Right lung (tissue), 10 donors: ENCODE measurements at places on chromosomes 1 and 21. TPM values are rescaled to one million over a fixed set of nuclear protein-coding genes. Genes with fewer than 3 reads are reported as not detected.
A peak's percentile ranks its signal among the peaks of the same experiment; 100 is the strongest.

DNA sequence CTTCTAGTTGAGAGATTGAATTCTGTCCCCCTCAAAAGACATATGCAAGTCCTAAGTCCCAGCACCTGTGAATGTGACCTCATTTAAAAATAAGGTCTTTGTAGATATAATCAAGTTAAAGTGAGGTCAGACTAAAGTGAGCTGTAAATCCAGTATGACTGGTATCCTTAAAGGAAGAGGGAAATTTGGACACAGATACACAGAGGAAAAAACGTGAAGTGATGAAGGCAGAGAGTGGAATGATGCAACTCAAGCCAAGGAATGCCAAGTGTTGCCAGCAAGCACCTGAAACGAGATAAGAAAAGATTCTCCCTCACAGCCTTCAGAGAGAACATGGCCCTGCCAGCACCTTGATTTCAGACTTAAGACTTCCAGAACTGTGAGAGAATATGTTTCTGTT, 444.7 kb upstream of the VAMP3 start:
- no peak for DNase-seq

Gene BMP8A
- polyA plus RNA-seq = 0.75 TPM

DNA sequence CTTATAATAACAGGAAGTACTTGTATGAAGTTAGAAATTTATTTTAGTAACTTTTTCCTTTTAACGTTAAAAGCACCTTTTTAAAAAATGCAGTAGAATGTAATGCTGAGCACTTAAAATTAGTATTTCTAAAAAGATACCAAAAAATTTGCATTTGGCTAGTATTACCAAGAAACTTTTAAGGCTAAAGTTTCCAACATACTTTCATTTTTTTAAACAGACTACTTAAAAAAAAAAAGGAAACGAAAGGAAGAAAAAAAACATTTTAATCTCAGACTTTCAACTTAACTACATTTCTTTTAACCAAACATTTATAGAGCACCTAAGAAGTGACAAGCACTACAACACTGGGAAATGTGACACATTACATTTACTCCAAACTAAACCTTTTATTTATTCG, 2.8 kb downstream of the ARID4B start:
- no peak for DNase-seq

GRCh38 chr1:154352581-154353459, 27.5 kb downstream of the ATP8B2 start:
- DNase-seq = no peak

- DNase-seq = no peak
These were observed 116.3 kb upstream of the SLC25A33 start for GRCh38 chr1:9422911-9423505.

DNA sequence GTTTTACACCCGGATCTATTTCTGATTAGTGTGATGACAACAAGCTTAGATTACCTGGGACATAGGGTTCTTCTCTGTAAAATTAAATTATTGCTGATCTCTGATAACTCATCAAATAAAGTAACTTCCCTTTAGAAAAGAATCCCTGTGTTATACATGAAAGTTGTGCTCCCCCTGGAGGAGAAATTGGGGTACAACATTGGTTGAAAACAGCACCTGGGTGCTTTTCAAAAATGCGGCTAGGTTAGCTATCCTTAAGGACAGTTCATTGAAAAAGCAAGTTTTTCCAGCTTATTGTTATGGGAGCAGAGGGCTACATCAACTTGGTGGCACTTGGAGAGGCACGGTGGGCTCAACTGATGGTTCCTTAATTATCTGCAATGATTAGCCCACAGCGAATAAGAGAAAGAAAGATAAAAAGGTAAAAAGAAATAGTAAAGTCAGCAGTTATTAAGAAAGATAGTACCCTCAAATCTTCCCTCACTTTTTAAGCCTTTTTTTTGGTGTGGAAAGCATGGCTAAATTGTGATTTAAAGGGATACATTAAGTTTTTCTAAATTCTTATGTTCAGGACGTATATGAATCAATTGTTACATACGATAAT, 97.8 kb downstream of the FMN2 start:
- DNase-seq = peak; percentile 16

- no peak for DNase-seq
These were observed 355.0 kb upstream of the ESRRG start for GRCh38 chr1:217078078-217078690.

- no peak for DNase-seq
These were observed 21.9 kb downstream of the UBASH3A start for GRCh38 chr21:42425591-42425990.

Gene RGS4
- polyA plus RNA-seq = 1.9 TPM

DNA sequence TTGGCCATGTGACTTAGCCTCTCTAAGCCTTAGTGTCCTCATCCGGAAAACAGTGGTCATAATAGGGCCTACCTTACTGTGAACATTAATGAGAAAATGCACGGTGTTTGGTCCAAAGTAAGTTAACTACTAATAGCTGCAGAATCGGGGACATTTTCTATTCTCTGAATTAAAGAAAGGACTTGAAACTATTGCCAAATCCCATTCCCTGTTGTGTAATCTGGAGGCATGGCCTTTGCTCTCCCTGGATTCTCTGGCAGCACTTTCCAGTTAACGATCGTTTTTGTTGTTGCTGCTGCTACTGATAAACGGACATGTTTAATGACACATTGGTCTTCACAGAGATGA, 30.5 kb downstream of the FMO4 start:
- DNase-seq = peak; percentile 28

Gene GPR52
- polyA plus RNA-seq = 0.14 TPM

Gene VSIG8
- polyA plus RNA-seq = 0.08 TPM

GRCh38 chr1:224809613-224810012, 119.9 kb upstream of the DNAH14 start:
- DNase-seq = no peak

GRCh38 chr1:170586321-170587252, 54.6 kb downstream of the GORAB start:
- DNase-seq = no peak

DNA sequence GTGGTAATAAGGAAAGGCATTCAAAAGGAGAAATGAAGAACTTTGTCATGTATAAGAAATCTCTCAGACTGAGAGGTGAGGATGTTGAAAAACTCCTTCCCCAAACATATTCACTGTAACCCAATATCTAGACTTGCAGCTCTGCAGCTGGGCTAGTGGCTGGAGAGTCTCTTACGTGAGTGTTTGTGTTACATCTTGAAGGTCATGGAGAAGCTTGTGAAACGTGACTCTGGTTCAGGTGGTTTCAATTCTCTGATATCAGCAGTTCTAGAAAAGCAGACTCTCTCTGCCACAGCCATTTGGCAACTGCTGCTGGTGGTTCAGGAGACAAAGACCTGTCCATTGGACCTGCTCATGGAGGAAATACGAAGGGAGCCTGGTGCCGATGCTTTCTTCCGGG, 55.0 kb upstream of the EPHA8 start:
- no peak for DNase-seq

Gene NIBAN1
- polyA plus RNA-seq = 14.9 TPM

- no peak for DNase-seq
These were observed 302.1 kb upstream of the SPAG17 start for GRCh38 chr1:118487091-118487490.

DNA sequence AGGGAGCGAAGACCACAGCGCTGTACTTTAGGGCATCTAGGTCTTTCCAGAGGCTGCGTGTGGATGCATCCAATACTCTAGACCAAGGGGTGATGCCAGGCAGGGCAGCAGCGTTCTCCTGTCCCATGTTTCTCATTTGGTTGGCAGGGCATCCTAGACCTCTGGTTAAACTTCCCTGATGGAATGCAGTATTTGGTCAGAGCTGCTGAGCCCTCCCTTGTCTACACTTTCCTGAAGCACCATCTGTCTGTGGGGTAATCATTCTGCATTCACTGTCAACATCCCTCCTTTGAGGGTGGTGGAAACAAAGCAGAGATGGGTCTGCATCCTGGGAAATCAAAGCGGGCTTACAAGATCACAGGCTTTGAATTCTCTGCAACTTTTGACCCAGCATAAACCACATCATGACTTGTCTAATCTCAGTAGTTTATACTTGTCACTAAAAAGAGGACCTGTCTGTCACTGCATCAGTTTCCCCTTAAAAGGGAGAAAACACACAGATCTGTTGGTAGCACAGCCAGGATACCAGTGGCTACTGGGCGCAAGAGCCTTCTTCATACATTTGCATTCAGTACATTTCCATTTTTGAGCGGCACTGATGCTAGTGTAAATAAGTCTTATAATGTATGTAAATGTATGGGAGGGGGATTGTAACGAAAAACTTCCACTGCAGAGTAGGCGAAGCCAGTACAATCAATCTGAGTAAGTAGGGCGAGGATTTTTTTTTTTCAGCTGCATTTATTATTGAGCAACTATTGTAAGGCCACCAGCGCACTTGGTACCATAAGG, 106.3 kb downstream of the GALNT2 start:
- DNase-seq = no peak

Gene HSD3B2
- 0.21 TPM for polyA plus RNA-seq

GRCh38 chr1:68231627-68232288, 565 bp downstream of the WLS start:
- DNase-seq = peak; percentile 78

- no peak for DNase-seq
These were observed 207.1 kb downstream of the ROR1 start for GRCh38 chr1:63980740-63981407.

- no peak for DNase-seq
These were observed 385.6 kb upstream of the PKN2 start for GRCh38 chr1:88298506-88298905.

GRCh38 chr1:160227034-160227433, 21.9 kb downstream of the PEA15 start:
- DNase-seq = no peak

- no peak for DNase-seq
These were observed 46.3 kb upstream of the VAV3 start for GRCh38 chr1:108011295-108011694.

DNA sequence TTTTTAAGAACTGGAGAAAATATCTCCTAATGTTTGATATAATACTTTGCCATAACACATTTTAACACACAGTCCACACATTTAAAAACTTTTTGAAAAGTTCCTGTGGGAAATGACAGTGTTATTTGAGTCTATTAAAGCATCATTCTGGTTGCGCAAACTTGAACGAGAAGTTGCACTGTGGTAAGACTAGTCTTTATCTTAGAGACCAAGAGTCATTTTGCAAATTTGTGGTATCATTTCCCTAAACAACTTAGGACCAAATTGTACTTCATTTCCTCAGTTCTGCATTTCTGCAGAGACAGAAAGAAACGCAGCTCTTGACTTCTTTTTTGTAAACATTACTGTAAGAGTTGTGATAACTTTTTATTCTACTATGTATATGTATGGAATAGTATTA, at the start of gene RGS18:
Gene RGS18, plus strand, starts transcription at position 282 of the 400 bp plus-strand sequence. CDS start 176 bp downstream, outside the sequence.
- no peak for DNase-seq

Gene AK4
- polyA plus RNA-seq = 1.9 TPM

- no peak for DNase-seq
These were observed 21.9 kb upstream of the PKN2 start for GRCh38 chr1:88661951-88662699.

GRCh38 chr21:42234464-42235241, 15.7 kb downstream of the ABCG1 start:
- DNase-seq = no peak

GRCh38 chr1:11982010-11982392, 1.8 kb downstream of the MFN2 start:
- no peak for DNase-seq

GRCh38 chr1:29639156-29639736, 402.9 kb downstream of the PTPRU start:
- DNase-seq = no peak

DNA sequence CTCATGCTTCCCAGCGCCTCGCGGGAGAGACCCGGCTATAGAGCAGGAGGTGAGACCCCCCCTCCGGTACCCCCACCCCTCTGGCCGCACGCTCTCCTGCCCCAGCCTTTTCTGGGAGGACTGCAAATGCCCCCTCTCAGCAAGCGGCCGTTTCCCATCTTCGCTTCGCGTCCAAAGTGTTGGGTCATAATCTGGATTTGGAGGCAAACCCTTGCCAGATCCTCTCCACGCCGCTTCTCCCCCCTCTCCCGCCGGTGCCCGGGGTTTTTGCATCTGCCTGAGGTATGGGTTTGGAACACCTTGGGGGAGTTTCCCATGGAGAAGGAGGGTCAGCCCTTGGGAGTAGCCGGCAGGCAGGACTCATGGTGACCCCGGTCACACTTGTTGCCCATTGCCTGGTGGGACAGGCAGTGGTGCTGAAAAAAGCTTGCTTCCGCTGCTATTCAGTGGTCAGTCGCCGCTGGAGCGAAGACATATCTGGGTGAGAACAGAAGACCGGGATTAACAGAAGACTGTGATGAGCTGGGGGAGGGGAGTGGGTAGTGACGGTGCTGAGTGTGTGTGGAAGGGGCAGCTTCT, 935 bp downstream of the KCNK2 start:
- no peak for DNase-seq

Gene KIF2C
- 26.1 TPM for polyA plus RNA-seq

DNA sequence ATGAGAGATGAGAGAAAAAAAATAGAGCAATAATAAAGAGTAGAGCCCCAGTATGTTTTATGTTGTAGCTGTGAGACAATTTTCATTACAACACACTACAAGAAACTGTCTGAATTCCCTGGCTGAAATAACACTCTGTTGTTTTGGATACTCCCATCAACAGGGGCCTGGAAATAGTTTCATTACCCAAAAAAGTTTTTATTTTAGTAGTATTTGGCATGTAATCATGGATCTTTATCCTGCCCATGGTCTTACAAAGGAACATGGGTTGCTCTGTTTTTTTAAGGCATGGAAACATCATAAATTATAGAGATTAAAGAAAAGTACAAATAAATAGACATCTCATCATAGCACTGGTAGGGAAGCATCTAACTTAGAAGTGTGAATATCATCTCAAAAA, 56.3 kb downstream of the GNG12 start:
- no peak for DNase-seq

- DNase-seq = no peak
These were observed 38.5 kb upstream of the AK4 start for GRCh38 chr1:65109487-65109886.

Gene TMEM82
- polyA plus RNA-seq = not detected

DNA sequence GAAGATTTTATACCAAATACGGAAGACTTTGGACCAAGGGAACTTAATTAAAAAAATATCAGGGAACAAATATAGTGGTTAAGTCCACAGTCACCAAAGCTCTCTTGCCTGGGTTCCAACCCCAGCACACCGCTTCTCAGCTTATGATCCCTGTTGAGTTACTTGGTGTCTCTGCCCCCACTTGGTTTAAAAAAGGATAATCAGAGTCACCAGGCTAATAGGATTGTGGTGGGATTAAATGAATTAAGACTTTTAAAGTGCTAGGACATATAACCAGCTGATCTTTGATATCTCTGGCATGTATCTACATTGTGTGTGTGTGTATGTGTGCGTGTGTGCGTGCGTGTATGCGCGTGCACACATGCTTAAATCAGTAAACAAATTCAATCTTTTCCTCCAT, 474.7 kb upstream of the DAB1 start:
- DNase-seq = no peak

Gene FAM151A
- 0.57 TPM for polyA plus RNA-seq

DNA sequence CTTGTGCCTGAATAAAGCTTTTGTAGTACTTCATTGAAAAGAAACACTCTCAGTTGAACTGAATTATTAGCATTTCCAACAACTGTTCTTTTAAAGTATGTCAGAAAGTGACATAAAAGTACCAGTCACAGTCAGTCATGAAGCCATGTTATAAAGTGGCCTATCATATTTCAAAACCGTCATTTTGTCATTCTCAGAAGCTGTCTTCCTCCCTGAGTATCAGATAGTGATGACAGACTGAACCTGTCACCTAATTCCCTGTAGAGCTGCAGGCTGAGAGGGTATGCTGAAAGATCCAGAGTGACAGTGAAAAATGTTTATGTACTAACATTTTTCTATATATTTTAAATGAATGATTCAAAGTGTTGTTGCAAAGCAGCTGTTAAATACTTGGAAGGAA, 1121.7 kb upstream of the PRMT6 start:
- DNase-seq = no peak

Gene RAB3GAP2
- polyA plus RNA-seq = 41.8 TPM

GRCh38 chr1:186967656-186968394, 139.1 kb downstream of the PLA2G4A start:
- no peak for DNase-seq

Gene SNAPIN
- polyA plus RNA-seq = 41.6 TPM
